A549 treated with DMSO at 1 μM for 4 hours (cell line): ENCODE measurements at places on chromosomes 11 and 22. TPM values are rescaled to one million over a fixed set of nuclear protein-coding genes. Genes with fewer than 3 reads are reported as not detected.

Gene C11orf97
- not detected in 5 replicates for total RNA-seq

Gene NDUFC2
- 242 to 295 TPM (median 243 TPM) in 5 replicates for total RNA-seq

Gene GAB2
- total RNA-seq, result 3.9 to 6.1 TPM (median 4.3 TPM) in 5 replicates

Gene KCNK7
- 0.11 to 2.2 TPM (median 0.31 TPM) in 5 replicates for total RNA-seq

Gene KCNJ1
- not detected in 5 replicates for total RNA-seq

Gene SSTR3
- not detected in 5 replicates for total RNA-seq

Gene PRRG4
- 0.47 to 0.76 TPM (median 0.62 TPM) in 5 replicates for total RNA-seq

Gene OR2AG1
- total RNA-seq, result not detected in 5 replicates

Gene C11orf86
- total RNA-seq, result 28.5 to 55.5 TPM (median 43.6 TPM) in 5 replicates

Gene SLC1A2
- total RNA-seq, result 0.02 to 0.03 TPM (median 0.03 TPM) in 4 of 5 replicates, not detected in the other

Gene DESI1
- 15.6 to 18.0 TPM (median 17.7 TPM) in 5 replicates for total RNA-seq

Gene OR2AG2
- total RNA-seq, result 0.05 to 0.09 TPM (median 0.06 TPM) in 3 of 5 replicates, not detected in the others

Gene ANO1
- total RNA-seq, result 0.93 to 1.7 TPM (median 1.1 TPM) in 5 replicates

Gene FAM83F
- not detected in 5 replicates for total RNA-seq

Gene SLC22A6
- total RNA-seq, result not detected in 5 replicates

Gene ANGPTL5
- total RNA-seq, result not detected in 5 replicates

Gene IL18
- 79.1 to 106 TPM (median 98.4 TPM) in 5 replicates for total RNA-seq

Gene WT1
- total RNA-seq, result 5.9 to 6.9 TPM (median 6.1 TPM) in 5 replicates
